ENCODE measurements at places on chromosomes 3 and 15. TPM values are rescaled to one million over a fixed set of nuclear protein-coding genes. Genes with fewer than 3 reads are reported as not detected.

The WDR5B gene
- total RNA-seq, result 3.1 TPM

The TNFSF10 gene
- total RNA-seq, result 30.0 TPM

DNA sequence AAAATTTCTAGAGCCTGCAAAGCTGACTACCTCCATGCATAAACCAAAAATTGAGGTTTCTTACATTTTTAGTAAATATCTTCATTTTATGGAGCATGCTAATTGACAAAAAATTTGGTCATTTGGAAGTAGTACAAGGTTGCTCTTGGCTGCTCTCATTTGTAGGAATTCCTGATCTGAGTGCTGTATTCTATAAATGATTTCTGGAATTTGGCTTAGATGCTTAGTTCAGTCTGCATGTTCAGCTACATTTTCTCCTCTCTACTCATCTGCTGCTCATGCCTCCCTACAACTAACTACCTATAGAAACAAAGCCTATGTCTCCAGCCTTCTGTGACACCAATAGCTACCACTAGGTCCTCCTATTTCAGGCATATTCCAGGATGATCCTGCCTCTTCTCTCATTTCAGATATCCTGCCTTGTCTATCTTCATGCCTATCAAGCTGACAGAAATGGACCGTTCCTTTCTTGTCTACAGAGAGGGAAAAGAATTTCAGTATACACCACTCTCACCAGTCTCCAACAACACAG lies 901.1 kb downstream of the TBL1XR1 start:
- DNase-seq, result no peak

The PRKCI gene
- total RNA-seq, result 35.7 TPM

GRCh38 chr3:52838561-52839267 lies 3.9 kb upstream of the MUSTN1 start:
- no peak for DNase-seq

- DNase-seq, result no peak
These were observed 234.6 kb upstream of the BHLHE40 start for GRCh38 chr3:4744405-4745234.

The MUSTN1 gene
- total RNA-seq, result 11.4 TPM

DNA sequence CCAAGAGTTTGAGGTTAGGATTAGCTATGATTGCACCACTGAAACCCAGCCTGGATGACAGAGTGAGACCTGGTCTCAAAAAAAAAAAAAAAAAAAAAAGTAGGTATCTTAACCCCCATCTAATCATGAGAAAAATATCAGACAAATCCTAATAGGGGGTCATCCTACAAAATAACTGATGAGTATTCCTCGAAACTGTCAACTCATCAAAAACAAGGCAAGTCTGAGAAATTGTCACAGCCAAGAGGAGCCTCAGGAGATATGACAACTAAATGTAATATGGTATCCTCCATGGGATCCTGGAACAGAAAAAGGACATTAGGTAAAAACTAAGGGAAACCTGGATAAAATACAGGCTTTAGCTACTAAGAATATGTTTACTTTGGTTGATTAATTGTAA lies 70.6 kb downstream of the LRRC49 start:
- DNase-seq, result no peak

DNA sequence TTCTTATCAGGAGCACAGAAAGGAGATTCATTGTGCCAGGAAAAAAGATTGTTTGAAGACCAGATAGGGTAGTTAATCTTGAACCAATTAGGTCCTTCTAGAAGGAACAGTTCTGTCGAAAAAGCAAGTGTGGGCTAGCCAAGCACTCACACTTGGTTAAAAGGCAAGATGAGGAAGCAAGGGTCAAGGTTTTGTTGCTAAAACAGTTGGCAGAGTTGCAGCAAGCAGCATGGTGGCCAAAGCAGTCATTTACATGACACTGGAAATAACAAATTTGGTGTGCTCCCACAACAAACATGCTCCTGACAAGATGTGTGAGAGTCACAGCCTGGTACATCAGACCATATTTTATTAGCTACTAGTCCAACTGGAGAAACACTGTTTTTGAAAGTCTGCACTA lies 228.0 kb upstream of the CFAP20DC start:
- DNase-seq, result no peak

DNA sequence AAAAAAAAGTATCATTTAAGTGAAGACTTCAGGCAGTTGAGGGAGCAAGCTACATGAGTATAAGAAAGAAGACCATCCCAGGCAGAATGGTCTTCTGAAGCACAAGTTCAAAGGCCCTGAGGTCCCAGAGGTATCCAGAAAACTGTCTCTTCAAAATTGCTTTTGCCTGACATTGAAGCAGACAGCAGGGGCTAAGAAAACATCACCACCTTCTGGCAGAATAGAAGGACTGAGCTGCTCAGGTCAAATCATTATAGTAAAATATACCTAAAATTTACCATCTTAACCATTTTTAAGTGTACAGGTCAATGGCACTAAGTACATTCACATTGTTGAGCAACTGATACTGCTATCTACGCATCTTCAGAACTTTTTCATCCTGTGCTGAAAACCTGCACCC lies 16.4 kb downstream of the GPR160 start:
- DNase-seq, result no peak

GRCh38 chr3:25044762-25045710 lies 383.0 kb upstream of the RARB start:
- no peak for DNase-seq

Measured in esophagus muscularis mucosa (tissue), 4 donors.